ENCODE measurements at places on chromosomes 5 and 9. TPM values are rescaled to one million over a fixed set of nuclear protein-coding genes. Genes with fewer than 3 reads are reported as not detected.

Gene FOXD1
- 0.72 TPM for total RNA-seq

Gene FOXD4L5
- total RNA-seq = 0.23 TPM

DNA sequence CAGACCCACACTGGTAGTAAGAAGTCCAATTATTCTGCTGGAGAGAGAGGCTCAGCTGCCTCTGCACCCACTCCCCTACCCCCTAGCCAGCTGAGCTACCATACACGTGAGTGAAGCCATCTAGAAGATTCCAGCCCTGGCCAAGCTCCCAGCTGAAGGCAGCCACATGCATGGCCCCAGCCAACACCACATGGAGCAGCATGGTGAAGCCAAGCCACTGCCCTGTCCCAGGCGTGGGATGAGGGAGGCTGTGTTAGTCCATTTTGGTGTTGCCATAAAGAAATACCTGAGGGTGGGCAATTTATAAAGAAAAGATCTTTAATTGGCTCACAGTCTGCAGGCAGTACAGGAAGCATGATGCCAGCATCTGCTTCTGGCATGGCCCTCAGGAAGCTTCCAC lies 20.0 kb upstream of the VDAC1 start:
- no peaks in the 10 kb centered on the region for H3K4me1 ChIP-seq
- H3K27me3 ChIP-seq = no peaks in the 10 kb centered on the region
- no peaks in the 10 kb centered on the region for H3K36me3 ChIP-seq
- peak; percentile 34 for DNase-seq
- H3K4me3 ChIP-seq = no peak overlapping the region
- H3K27ac ChIP-seq = no peak overlapping the region

GRCh38 chr9:89353989-89354388 lies 35.7 kb downstream of the SECISBP2 start:
- no peaks in the 10 kb centered on the region for H3K27me3 ChIP-seq
- H3K36me3 ChIP-seq = peaks cover 68% of the 10 kb centered on the region
- peaks cover 6% of the 10 kb centered on the region for H3K4me1 ChIP-seq
- DNase-seq = no peak

- H3K27me3 ChIP-seq = no peaks in the 10 kb centered on the region
- H3K36me3 ChIP-seq = no peaks in the 10 kb centered on the region
- no peak overlapping the region for H3K27ac ChIP-seq
- H3K4me1 ChIP-seq = no peaks in the 10 kb centered on the region
- no peak overlapping the region for H3K4me3 ChIP-seq
Measured at GRCh38 chr5:103464835-103465484, 97.6 kb downstream of the NUDT12 start.

GRCh38 chr5:17398431-17398830 lies 99.6 kb upstream of the TAF11L2 start:
- no peak overlapping the region for H3K27ac ChIP-seq
- H3K27me3 ChIP-seq = peaks cover 4% of the 10 kb centered on the region
- DNase-seq = no peak
- no peak overlapping the region for H3K4me3 ChIP-seq

- no peak overlapping the region for H3K27ac ChIP-seq
- H3K36me3 ChIP-seq = no peaks in the 10 kb centered on the region
- no peaks in the 10 kb centered on the region for H3K4me1 ChIP-seq
- no peak for DNase-seq
- no peak overlapping the region for H3K4me3 ChIP-seq
Measured at GRCh38 chr9:74783408-74783807, 104.3 kb downstream of the TRPM6 start.

DNA sequence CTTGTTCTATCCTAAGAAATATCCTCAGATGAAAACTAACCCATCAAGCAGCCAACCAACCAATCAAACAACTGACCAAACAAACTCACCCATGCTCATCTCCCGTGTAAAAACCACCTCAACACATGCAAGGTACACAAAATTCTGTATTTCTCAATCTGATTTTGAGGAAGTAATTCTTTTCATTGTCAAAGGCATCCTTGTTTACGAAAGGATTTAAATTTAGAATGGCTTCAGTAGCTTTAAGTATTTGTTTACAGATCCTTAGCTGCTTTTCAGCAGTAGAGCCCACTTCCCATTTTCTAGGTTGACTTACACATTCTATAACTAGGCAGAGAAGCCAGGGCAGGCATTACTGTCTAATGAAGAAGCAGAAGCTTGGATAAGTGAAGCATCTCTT lies 78.6 kb downstream of the NTRK2 start:
- H3K27ac ChIP-seq = no peak overlapping the region
- H3K36me3 ChIP-seq = no peaks in the 10 kb centered on the region
- H3K27me3 ChIP-seq = no peaks in the 10 kb centered on the region
- H3K4me1 ChIP-seq = no peaks in the 10 kb centered on the region
- no peak overlapping the region for H3K4me3 ChIP-seq

DNA sequence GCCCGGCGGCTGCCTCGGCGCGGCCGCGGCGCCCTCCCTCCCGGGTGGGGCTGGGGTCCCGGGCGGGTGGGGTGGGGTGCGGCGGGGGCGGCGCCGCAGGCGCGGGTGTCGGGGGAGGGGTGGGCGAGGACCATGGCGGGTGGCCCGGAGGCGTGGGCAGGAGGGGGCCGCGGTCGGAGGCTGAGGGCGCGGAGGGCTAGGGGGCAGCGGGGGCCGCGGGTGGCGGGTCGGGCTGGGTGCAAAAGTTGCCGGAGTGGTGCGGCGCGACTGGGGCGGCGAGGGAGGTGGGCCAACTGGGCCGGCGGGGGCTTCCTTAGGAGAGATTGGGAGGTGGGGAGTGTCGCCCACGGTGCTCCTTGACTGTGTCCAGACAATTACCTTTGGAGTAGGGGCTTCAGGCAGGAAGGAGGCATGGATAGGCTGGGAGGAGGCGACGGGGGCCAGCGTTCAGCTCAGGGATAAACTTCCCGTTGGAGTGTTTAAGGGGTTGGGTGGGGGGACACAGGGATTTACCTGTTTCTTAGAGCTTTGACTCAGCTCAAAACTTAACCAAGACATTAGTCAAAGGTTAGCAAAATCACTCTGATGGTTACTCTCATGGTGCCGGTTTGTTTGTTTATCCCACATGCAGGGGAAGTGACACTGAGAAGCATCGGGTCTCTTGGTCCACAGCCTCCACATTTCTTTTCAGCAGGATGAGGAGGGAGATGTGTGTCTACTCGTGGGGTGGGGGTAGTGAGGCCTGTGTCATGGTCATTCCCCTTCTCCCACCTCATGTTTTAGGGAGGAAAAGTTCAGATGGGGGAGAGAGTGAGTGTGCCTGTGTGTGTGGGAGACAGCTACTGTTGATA lies 859 bp downstream of the CSNK1G3 start:
- peaks cover 5% of the 10 kb centered on the region for H3K4me1 ChIP-seq
- peaks cover 6% of the 10 kb centered on the region for H3K27me3 ChIP-seq
- DNase-seq = peak; percentile 73
- no peaks in the 10 kb centered on the region for H3K36me3 ChIP-seq
- peak overlapping the region; percentile 87 for H3K27ac ChIP-seq

GRCh38 chr5:162956570-162956969 lies 480.8 kb upstream of the CCNG1 start:
- H3K36me3 ChIP-seq = no peaks in the 10 kb centered on the region
- H3K4me1 ChIP-seq = no peaks in the 10 kb centered on the region
- DNase-seq = no peak
- H3K27ac ChIP-seq = no peak overlapping the region

GRCh38 chr9:73152543-73152844 lies 829 bp downstream of the ANXA1 start:
- no peaks in the 10 kb centered on the region for H3K36me3 ChIP-seq
- H3K4me3 ChIP-seq = no peak overlapping the region
- H3K27me3 ChIP-seq = no peaks in the 10 kb centered on the region
- no peak overlapping the region for H3K27ac ChIP-seq
- no peaks in the 10 kb centered on the region for H3K4me1 ChIP-seq

DNA sequence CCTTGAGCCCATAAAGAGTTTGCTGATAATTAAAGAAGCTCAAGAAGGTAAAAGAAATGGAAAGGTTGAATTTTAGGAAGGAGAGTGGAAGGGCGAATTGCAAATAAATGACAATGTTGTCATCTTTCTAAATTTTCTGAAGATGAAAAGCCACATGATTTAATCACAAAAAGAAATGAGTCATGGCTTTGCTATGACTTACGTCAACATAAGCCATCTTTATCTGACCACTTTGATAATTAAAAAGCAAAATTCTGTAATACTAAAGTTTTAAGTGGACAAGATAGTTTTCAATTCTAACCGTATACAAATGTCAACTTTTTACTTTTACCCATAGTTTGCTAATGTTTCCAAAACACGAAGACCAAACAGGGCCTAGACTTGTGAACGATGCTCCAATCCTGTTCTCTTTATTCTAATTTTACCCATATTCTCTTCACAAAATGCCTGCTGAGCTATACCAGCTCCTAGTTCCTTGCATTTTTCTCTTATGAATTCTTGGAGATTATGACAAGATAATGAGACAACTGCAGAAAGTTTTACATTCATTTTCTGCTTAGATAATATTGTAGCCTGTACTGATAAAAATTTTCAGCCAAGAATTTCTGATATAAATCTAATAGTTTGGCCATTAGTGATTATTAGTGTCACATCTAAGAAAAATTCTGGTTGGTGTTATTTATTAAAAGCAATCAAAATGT lies 21.8 kb upstream of the PRUNE2 start:
- H3K27ac ChIP-seq = no peak overlapping the region
- H3K36me3 ChIP-seq = no peaks in the 10 kb centered on the region
- no peak overlapping the region for H3K4me3 ChIP-seq

- DNase-seq = no peak
- H3K27me3 ChIP-seq = no peaks in the 10 kb centered on the region
- H3K36me3 ChIP-seq = no peaks in the 10 kb centered on the region
Measured at GRCh38 chr9:18698992-18699391, 225.0 kb downstream of the ADAMTSL1 start.

DNA sequence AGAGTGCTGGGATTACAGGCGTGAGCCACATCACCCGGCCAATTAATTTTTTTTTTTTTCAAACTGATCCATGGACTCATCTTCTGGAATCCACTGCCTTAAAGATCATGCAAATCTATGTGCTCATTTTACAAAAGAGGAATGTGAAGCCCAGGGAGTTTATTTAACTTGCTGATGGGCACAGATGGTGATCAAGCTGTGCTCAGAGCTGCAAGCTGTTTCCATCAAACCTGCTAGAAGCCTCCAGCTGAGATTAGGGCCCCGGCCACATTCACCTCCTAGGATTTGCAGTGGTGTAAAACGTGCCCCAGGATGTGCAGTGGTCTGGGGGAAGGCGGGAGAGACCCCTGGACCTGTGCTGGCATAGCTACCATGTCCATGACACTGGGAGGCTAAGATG lies 56.1 kb upstream of the TUT7 start:
- H3K4me3 ChIP-seq = no peak overlapping the region
- DNase-seq = peak; percentile 80
- peaks cover 54% of the 10 kb centered on the region for H3K27me3 ChIP-seq

- H3K36me3 ChIP-seq = no peaks in the 10 kb centered on the region
- no peaks in the 10 kb centered on the region for H3K27me3 ChIP-seq
- DNase-seq = no peak
- no peak overlapping the region for H3K4me3 ChIP-seq
Measured at GRCh38 chr9:71986900-71987299, 73.5 kb downstream of the C9orf57 start.
